ENCODE measurements at places on chromosomes 6 and 20.

- no peak for DNase-seq
Observed at GRCh38 chr6:106184629-106185028, 98.5 kb downstream of the PRDM1 start.

- DNase-seq: no peak
Observed at GRCh38 chr6:170034294-170034693, 256.6 kb downstream of the DLL1 start.

DNA sequence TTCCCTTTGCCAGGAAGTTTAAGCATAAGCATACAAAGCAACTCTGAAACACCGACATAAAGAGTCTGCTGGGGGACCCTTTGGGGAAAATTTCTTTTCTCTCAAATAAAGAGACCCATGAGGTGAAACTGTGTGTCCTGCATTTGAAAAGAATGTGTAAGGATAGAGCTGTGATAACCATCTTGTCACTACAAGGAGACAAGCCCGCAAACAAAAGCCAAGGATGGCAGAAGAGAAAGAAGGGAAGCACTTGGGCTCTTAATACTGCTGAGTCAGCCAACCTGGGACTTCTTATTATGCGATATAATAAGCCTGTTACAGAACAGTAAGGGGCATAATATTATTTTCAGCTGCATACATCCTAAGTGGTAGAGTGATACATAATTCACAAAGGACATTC is 52.5 kb downstream of the NUDT3 start:
- DNase-seq: no peak

GRCh38 chr20:4813863-4814695 is 92.4 kb downstream of the PRND start:
- DNase-seq: peak; percentile 47

- DNase-seq: no peak
Observed at GRCh38 chr6:150149146-150149545, 6.3 kb downstream of the PPP1R14C start.

GRCh38 chr20:47816487-47817451 is 31.5 kb upstream of the SULF2 start:
- DNase-seq: no peak

DNA sequence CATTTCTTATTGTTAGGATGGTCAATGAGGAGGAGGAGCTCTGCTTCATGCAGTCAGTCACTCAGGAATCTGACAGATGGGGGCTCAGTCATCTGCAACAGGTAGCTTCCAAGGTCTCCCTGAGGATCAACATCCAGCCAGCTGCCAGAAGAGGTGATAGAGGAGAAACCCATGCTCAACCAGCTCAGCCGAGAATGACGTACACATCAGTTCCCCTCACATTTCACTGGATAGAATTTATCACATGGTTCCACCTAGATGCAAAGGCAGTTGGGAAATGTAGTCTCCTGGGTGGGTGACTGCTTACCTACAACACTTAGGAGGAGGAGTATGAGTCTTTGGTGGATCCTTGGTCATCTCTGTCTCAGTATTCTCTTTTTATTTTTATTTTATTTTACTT is 144.5 kb downstream of the CEBPB start:
- DNase-seq: no peak

GRCh38 chr6:149319422-149319821 is 1.9 kb downstream of the TAB2 start:
- DNase-seq: no peak

- DNase-seq: no peak
Observed at GRCh38 chr6:4426968-4427367, 291.6 kb upstream of the ECI2 start.

- no peak for DNase-seq
Observed at GRCh38 chr20:35907017-35907701, 47.1 kb downstream of the SCAND1 start.

DNA sequence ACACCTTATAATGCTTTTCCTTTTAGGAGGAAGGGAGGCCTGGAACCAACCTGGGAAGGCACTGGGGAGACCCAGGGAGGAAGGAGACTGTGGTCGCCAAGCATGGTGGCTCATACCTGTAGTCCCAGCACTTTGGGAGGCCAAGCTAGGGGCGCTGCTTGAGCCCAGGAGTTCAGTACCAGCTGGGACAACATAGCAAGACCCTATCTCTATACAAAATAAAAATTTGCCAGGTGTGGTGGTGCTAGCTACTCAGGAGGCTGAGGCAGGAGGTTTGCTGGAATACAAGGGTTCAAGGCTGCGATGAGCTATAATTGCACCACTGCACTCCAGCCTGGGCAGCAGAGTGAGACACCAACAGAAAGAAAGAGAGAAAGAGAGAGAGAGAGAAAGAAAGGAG is 36.2 kb downstream of the PPP1R14C start:
- DNase-seq: no peak

DNA sequence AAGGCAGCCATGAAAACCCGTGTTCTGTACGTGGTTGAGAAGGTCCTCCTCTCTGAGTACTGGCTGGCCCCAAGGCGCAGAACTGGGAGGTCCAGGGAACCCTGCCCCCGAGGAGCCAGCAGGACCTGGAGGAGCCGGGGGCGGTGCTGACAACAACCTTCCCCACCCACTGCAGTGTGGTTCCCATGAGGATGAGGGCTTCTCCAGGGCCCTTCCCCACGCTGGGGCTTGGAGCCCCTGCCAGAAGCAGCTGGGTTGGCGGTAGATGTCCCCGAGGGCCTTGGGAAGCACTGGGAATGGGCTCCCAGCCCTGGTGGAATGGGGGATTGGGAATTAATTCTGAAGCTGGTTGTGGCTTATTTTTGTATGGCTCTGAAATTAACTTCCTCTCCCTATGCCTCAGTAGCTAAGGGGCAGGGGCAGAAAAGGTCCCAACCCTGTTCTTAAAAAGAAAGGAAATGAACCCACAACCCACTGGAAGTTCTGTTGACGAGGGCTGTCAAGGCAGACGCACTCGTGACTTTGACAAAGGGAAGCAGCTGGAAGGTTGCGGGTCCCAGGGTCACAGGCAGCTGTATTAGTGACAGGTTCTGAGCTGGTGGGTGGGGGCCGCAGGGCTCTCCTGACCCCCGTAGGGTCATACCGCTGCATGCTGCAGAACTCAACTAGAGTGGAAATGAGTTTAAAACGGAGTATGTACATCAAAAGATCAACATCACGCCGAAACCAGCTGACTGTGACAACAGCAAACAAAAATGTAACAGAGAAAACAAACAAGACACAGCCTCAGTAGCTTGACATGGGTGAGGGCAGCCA is 13.9 kb upstream of the HELZ2 start:
- DNase-seq: no peak

DNA sequence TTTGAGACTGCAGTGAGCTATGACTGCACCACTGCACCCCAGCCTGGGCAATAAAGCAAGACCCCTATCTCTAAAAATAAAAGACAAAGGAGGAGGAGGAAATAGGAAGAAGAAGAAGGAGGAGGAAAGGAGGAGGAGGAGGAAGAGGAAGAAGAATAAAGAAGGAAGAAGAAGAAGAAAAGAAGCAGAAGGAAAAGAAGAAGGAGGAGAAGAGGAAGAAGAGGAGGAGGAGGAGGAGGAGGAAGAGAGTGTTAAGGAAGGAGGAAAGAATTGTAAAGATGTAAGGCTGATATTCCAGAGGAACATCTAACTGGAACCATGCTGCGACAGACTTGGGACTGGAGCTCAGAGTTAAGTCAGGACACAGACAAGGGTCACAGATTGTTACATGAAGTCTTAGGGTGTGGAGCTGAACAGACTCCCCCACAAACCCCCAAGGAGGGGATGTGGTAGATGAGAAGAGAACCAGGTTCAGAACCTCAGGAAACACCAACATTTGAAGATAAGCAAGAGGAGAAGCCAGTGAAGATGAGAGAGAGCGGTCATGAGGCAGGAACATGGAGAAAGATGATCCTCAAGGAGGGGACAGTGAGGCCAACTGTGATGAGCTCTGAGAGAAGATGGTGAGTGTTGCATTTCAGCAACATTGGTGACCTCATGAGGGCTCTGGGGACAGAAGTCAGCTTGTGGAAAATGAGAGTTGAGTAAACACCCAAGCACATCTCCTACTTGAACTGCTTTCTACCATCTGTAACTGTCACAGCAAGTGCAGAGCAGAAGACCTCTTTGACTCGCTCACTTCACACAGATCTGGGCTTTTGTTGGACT is 118.2 kb downstream of the CD164 start:
- no peak for DNase-seq

DNA sequence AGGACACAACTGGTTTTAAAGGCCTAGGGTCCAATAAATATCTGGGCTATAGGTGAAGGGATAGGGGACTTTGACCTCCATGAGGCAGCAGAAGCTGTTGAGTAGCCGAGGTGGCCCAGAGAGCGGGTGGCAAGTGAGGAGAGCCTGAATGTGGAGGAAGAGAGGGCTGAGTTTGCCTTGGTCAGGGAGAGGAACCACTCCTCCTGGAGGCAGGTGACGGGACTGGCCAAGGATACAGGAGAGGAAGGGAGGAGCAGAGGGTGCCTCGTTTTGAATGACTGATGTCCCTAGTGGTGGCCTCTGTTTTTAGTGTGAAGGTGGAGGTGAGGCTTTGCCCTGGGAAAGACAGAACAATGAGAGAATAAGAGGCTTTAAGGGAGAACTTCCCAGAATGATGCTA is 19.1 kb upstream of the AAR2 start:
- DNase-seq: no peak

GRCh38 chr6:49515485-49516146 is 15.9 kb downstream of the GLYATL3 start:
- DNase-seq: no peak

DNA sequence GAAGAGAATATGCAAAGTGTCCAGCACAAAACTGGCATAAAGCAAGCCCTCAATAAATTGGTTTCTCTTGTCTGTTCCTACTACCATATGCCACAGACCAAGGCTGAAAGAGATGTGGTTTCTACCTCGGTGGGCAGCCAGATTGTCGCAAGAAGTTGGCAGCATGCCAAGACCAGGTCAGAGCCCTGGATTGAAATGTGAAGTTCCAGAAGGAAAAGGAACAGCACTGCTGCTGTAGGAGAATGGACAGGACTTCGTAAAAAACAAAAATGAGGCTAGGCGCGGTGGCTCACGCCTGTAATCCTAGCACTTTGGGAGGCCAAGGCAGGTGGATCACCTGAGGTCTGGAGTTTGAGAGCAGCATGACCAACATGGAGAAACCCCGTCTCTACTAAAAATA is 22.1 kb downstream of the MRPL14 start:
- DNase-seq: no peak

GRCh38 chr20:55755411-55755810 is 249.9 kb downstream of the CBLN4 start:
- no peak for DNase-seq

GRCh38 chr20:47035026-47035590 is 140.5 kb downstream of the EYA2 start:
- DNase-seq: no peak

GRCh38 chr6:35635601-35636597 is 52.8 kb downstream of the FKBP5 start:
- no peak for DNase-seq

- DNase-seq: no peak
Observed at GRCh38 chr6:111550953-111551352, 54.7 kb downstream of the TRAF3IP2 start.

DNA sequence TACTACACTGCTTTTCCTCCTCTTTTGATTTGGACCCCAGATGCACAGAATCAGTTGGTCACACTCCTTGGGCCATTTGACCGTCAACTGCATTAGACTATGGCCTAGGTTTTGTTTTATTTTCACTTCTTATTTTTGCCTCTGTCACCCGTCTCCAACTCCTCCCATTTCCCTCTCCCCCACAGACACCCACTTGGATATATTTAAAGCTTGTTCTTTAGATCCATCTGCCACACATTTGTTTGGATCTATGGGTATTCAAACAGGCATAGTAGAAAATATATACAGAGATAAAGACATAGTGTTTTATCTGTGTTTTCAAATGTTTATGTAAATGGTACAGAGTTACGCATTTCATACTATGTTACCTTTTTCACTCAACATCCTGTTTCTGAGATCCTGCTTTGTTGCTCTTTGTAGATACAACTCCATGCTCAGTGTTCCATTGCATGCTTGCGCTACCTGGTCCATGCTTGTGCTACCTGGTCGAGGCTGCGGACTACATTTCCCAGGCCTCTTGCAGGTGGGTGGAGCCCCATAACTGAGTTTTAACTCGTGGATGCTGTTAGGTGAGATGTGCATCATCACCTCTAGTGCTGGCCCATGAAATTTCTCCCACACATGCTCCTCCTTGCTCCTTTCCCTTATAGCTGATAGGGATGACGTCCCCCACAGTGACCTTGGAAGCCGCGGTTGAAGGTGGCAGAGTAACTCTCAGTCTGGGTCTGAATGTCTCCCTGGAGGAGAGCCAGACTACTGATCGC is 11.5 kb upstream of the PREX1 start:
- no peak for DNase-seq

- no peak for DNase-seq
Observed at GRCh38 chr6:157066781-157067491, 256.4 kb downstream of the TMEM242 start.

GRCh38 chr6:46011188-46012085 is 4.2 kb downstream of the CLIC5 start:
- peak; percentile 50 for DNase-seq
